IMR-90 (cell line): ENCODE measurements at places on chromosomes 6 and 20.

DNA sequence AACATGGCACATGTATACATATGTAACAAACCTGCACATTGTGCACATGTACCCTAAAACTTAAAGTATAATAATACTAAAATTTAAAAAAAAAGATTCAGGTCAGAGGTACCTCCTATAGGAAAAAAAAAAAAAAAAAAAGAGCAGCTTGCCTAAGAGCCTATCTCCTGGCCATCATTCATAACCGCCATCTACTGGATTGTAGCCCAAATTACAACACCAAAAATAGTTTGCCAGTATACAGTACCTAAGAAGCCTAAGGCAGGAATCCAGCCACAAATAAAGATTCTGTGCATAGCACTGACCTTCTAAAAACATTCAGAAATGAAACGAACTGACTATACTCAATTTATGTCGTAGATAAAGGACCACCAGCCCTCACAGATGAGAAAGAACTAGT is 438.4 kb upstream of the ADGRB3 start:
- H3K27me3 ChIP-seq = no peaks in the 10 kb centered on the region
- H3K36me3 ChIP-seq = no peaks in the 10 kb centered on the region
- no peak overlapping the region for H3K27ac ChIP-seq
- H3K4me1 ChIP-seq = no peaks in the 10 kb centered on the region
- no peak overlapping the region for H3K4me3 ChIP-seq

- H3K27me3 ChIP-seq = peaks cover 8% of the 10 kb centered on the region
- H3K4me3 ChIP-seq = no peak overlapping the region
- no peaks in the 10 kb centered on the region for H3K4me1 ChIP-seq
- H3K27ac ChIP-seq = no peak overlapping the region
- no peak for DNase-seq
These were observed 3.0 kb upstream of the CDH26 start for GRCh38 chr20:59955131-59955796.

DNA sequence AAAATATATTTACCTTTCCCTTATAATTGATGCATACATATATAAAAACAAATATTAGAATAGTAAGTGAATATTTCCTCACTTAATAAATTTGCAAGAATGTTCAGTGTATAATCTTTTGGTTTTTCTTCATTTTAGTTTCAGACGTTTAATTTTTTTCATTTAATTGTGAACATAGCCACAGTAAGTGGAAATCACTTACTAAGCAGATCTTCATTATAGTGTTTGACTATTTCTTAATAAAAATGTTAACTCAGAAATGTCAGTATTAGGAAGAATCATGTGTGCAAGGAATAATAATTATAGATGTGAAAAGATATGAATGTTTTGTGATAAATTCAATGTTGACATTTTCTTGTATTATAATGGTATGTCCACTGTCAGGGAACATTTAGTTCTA is 27.4 kb downstream of the STXBP5 start:
- H3K27me3 ChIP-seq = no peaks in the 10 kb centered on the region
- H3K27ac ChIP-seq = no peak overlapping the region
- DNase-seq = no peak
- no peaks in the 10 kb centered on the region; the same call in 1 of the 2 replicates for H3K36me3 ChIP-seq

GRCh38 chr20:47334022-47334551 is 22.4 kb downstream of the ZMYND8 start:
- peak overlapping the region; percentile 4; the same call in 1 of the 2 replicates for H3K4me3 ChIP-seq
- peak; percentile 96 for DNase-seq
- H3K36me3 ChIP-seq = peaks cover 14% of the 10 kb centered on the region

DNA sequence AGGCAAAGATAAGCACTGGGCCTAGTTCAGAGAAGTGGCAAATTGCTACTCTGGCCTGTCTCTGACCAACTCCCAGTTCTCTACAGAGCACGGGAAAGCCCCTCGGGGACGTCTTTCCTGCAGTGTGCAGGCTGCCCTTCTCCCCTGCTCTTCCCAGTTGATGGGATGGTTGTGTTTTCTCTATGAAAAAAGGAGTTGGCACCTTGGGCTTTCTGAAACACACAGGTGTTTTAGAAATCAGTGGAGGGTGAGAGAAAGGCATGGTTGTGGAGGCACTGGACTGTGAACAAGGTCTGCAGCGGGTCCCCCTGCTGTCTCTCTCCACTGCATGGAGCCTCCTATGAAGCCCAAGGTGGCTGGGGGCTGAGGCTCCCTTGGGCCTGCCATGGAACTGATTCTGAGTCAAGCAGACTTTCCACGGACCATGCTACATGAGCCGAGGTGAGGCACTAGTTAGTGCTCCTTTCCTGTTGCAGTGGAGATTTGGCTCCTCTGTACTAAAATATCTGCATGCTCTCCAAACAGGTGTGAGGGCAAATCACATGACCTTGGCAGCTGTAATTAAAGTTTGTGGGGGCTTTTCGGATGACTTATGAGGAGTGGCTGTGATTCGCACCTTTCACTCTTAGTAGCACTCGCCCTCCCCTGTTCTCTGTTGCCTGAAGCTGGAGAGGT is 16.3 kb downstream of the GTSF1L start:
- H3K27me3 ChIP-seq = no peaks in the 10 kb centered on the region
- DNase-seq = no peak
- H3K27ac ChIP-seq = no peak overlapping the region
- H3K4me1 ChIP-seq = no peaks in the 10 kb centered on the region
- H3K36me3 ChIP-seq = no peaks in the 10 kb centered on the region

GRCh38 chr6:104686550-104687175 is 173.1 kb downstream of the HACE1 start:
- H3K4me1 ChIP-seq = peaks cover 1% of the 10 kb centered on the region; the same call in 1 of the 2 replicates
- no peak for DNase-seq
- no peaks in the 10 kb centered on the region for H3K27me3 ChIP-seq
- H3K36me3 ChIP-seq = no peaks in the 10 kb centered on the region
- H3K4me3 ChIP-seq = no peak overlapping the region

- no peaks in the 10 kb centered on the region for H3K27me3 ChIP-seq
- no peak overlapping the region for H3K27ac ChIP-seq
- DNase-seq = no peak
- H3K36me3 ChIP-seq = 0 out of 2 replicates have a peak, but pooled peaks cover 1% of the 10 kb centered on the region
- H3K4me1 ChIP-seq = peaks cover 16% of the 10 kb centered on the region
These were observed 24.5 kb downstream of the RALY start for GRCh38 chr20:34018166-34018565.

GRCh38 chr20:47821481-47822100 is 36.3 kb upstream of the SULF2 start:
- H3K4me1 ChIP-seq = no peaks in the 10 kb centered on the region
- no peak overlapping the region for H3K27ac ChIP-seq
- H3K27me3 ChIP-seq = peaks cover 11% of the 10 kb centered on the region
- H3K4me3 ChIP-seq = no peak overlapping the region
- no peaks in the 10 kb centered on the region for H3K36me3 ChIP-seq
